Adipose tissue (tissue), 3 donors: ENCODE measurements at places on chromosomes 6 and 20. TPM values are rescaled to one million over a fixed set of nuclear protein-coding genes. Genes with fewer than 3 reads are reported as not detected.

The FKBP1C gene
- 0.56 TPM for polyA plus RNA-seq

The MEI4 gene
- 0.41 TPM for polyA plus RNA-seq

The DPPA5 gene
- polyA plus RNA-seq, result not detected

The PSMB9 gene
- polyA plus RNA-seq, result 53.4 TPM

The MRAP2 gene
- 2.0 TPM for polyA plus RNA-seq

The TFAP2A gene
- 0.56 TPM for polyA plus RNA-seq

The HEY2 gene
- polyA plus RNA-seq, result 3.3 TPM

The FOXS1 gene
- 0.22 TPM for polyA plus RNA-seq

The DEFB114 gene
- not detected for polyA plus RNA-seq

The HDAC2 gene
- 53.2 TPM for polyA plus RNA-seq

The RPN2 gene
- polyA plus RNA-seq, result 79.1 TPM

The CTAGE9 gene
- not detected for polyA plus RNA-seq

The SLC26A8 gene
- not detected for polyA plus RNA-seq

The GABRR1 gene
- not detected for polyA plus RNA-seq

The GRM1 gene
- 0.02 TPM for polyA plus RNA-seq

The TRIM15 gene
- polyA plus RNA-seq, result not detected

The FRS3 gene
- 2.7 TPM for polyA plus RNA-seq

The CALHM4 gene
- not detected for polyA plus RNA-seq

The C2 gene
- polyA plus RNA-seq, result 1.6 TPM
